Immature natural killer cell (primary cell): ENCODE measurements at places on chromosomes 3 and 15. TPM values are rescaled to one million over a fixed set of nuclear protein-coding genes. Genes with fewer than 3 reads are reported as not detected.

- DNase-seq = no peak
These were observed 61.6 kb upstream of the ETV5 start for GRCh38 chr3:186170516-186170915.

DNA sequence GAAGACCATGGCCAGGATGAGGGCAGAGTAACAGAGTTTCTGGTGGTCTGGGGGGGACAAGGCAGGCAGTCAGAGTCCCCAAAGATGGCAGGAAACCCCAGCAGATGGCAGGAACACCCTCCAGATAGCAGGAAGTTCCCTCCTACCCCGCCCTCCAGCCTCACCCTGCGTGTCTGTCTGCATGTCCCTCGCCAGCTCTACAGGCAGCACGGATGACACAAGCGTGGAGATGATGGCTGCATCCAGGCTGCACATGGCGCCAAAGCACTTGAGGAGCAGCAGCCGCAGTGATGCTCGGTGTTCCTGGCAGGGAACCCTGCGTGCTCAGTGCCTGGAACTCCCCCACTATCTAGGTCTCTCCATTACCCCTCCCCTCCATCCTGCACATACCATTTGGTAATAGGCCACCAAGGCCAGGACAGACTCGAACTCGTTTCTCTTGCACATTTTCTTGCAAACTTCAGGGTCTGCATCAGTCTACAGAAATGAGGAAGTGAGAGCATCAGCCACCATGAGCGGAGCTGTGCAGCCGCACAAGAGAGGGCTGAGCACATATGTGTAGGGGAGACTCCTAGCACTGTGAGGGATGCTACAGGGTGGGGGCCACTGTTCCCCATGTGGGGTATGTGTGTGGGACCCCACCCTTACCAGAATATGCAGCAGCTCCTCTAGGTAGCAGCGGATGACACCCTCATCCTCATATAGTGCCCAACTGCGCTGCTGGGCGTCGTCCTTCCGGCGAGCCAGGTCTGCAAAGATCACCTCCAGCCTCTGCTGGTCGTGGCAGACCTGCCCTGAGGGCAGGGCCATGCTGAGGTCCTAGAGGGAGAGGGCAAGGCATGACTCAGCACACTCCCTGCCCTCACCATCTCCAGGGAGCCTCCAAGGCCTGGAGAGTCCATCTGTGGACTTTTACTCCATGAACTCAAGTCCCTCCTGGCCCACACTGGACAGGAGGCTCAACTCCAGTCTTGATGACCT lies 6.0 kb downstream of the NCKIPSD start:
- DNase-seq = no peak

DNA sequence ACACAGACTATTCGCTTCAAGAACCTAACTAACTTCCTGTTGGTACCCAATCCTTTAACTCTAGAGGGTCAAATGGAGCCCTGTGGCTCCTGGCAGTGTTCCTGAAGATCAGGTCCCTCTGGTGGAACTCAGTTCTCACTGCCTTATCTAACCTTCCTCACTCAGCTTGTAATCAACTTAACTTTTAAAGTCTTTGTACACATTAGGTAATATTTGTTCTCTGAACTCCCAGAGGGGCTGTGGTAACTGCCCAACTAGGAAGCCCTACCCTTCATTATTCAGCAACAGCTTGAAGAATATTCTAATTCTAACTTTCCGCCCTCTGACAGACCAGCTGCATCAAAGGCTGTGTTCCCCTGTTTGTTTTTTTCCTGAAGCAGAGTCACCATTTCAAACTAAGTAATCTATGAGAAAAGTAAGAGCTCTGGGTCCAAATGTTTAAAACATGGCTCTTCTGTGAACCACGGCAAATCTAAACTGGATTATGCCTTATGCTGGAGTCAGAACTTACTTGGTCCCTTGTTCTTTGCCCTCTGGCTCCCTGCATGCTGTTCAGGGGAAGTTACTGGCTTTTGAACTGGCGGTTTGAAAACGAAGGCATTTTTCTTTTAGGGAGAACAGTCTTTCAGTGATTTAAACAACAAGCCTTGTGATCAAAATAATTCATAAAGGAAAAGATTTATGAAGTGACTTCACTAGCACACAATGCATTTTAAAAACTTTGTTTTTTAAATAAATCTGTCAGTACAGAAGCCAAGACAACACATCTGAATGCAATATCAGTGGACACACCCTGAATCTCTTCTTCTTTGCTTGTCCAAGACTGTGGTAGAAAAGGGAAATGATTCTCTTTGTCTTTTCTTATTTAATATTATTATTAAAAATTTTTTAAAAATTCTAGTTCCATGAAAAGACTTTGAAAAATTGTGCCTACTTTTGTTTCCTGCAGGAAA lies 365.6 kb downstream of the TIGIT start:
- no peak for DNase-seq

GRCh38 chr3:56823421-56823926 lies 21.7 kb upstream of the ARHGEF3 start:
- DNase-seq = no peak

DNA sequence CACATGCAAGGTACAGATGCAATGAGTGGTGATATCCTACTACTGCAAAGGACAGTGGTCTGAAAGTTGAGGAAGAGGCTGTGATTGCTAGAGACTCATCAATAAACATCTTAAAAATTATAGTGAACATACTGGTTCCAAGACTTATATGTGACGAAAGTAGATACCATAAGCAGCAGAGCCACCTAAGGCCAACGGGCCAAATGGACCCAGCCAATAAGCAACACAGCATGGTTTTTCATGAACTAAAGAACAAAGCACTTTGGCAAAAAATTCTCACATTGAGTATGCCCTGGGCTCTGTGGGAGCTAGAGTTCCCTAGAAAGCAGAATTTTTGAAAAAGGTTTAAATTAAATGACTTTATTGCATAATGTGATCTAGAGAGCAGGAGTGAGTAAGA lies 272.1 kb downstream of the SI start:
- no peak for DNase-seq

GRCh38 chr15:80679167-80679803 lies 15.8 kb upstream of the ABHD17C start:
- no peak for DNase-seq

GRCh38 chr3:16336825-16337224 lies 71.8 kb downstream of the OXNAD1 start:
- no peak for DNase-seq

GRCh38 chr15:80151148-80151547 lies 1.7 kb upstream of the FAH start:
- no peak for DNase-seq

HIGD2B gene
- not detected for polyA plus RNA-seq

DNA sequence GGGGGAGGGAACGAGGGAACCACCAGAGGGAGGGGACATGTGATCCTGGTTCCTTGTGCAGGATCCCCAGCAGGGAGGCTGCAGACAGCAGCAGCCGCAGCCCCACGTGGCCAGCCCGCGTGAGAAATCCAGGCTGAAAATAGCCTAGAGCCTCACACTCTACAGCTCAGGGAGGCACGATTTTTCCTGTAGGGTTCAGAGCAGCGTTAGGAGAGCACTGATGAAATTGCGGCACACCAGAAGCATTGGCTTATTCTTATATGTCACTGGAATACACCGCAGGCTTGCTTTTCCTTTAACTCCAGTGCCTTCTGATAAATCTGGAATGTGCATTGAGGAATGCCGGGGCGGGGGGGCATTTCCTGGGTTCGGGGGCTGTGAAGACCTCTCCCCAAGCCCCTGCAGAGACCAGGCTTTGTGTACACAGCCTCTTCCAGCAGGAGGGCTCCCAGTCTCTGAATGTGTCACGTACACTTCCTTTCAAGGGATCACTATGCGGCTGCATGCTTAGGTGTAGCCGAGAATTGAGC lies 193.0 kb downstream of the ATP10A start:
- DNase-seq = no peak

DNA sequence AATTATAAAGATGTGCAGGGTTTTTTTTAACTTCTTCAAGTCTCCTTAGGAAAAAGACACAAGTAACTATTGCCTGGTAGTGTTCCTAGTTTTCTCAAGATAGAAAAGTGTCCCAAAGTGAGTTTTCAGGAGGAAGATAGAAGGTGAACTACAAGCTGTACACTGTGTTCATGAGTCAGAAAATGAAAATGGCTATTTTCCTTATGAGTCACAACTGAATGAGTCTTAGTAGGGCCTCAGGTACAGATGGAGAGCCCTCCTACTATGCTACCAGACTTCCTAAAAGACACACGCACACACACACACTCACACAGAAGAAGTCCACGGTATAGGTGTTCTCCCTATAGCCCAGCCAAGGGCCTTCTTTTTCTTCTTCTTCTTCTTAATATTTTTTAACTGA lies 3.1 kb downstream of the MYO1E start:
- no peak for DNase-seq

- no peak for DNase-seq
These were observed 143.1 kb downstream of the TLE3 start for GRCh38 chr15:69954666-69955065.

AHSG gene
- polyA plus RNA-seq = not detected

DNA sequence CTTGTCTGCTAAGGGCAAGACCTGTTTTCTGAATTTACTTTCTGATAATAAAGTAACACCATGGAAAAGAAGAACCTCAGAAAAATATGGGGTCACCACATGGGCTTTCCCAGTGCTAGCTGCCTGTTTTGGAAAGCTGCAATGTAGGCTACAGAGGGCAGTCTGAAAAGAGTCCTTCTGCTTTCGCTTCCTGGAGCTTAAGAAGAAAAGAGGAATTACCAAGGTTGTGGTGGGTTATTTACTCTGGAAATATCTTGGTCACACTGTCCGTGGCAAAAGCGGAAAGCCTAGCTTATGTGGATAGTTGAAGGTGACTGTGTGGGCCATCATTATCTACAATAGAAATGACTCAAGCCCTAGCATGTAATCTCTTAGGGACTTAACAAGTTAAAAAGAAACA lies 31.7 kb upstream of the IP6K2 start:
- no peak for DNase-seq

DNA sequence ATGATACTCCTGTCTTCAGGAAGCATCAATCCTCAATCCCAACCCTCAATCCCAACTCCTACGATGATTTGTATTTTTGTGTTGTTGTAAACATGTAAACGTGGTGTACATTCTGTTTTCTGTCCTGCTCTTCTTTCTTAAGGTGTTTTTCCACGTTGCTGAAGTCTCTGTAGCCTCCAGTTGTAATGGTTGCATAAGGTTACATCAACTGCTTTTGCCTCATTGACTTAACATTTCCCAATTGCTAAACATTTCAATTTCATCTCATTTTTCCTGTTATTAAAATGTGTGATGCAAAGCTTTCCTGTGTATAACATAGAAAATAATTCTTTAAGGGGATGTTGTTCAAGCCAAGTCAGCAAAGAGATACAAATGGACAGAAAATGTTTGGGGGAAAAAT lies 33.4 kb downstream of the HRH1 start:
- no peak for DNase-seq

DNA sequence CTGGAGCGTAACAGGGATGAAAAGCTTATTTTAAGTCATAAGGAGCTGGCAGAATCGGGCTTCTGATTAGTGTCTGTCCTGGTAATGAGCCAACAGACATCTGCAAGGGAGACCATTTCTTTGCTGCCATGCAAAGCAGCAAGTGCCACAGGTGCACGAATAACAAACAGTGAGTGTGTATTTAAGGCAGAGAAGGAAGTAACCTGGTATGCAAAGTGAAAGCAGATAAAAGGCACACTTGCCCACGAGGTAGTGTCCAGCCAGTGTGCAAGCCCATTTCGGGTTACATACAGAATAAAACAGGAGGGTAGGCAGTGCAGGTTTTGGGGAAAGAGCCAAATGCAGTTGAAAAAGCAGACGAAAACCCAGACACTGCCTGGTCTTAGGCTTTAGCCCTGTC lies 1153.7 kb downstream of the SI start:
- no peak for DNase-seq
